ENCODE measurements at places on chromosomes 11 and 22.
A peak's percentile ranks its signal among the peaks of the same experiment; 100 is the strongest.

- no peak for DNase-seq
These were observed 18.6 kb upstream of the SCGB1A1 start for GRCh38 chr11:62400281-62400680.

DNA sequence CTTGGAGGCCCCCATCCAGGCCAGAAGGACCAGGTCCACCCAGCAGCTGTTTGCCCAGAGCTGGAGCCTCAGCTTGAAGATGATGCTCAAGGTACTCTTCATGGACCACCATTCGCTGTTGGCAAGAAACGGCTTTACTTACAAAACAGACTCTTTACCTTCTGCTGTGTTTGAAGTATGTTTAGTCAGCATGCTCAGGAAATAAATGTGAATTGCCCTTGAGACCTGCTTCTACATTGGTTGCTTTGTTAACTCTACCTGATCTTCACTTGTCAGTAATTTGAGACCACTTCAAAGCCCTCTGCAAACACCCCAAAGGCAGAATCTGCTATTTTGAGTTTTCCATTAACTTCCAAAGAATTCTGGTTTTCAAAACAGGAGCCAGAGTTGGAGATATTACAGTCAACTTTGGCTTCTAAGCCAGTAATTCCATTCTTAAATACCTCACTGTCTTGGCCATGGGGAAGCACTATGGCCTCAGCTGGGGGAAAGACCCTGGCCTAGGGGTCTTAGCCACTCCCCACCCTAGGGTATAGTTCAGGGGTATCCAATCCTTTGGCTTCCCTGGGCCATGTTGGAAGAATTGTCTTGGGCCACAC lies 2.7 kb downstream of the UQCR10 start:
- DNase-seq, result no peak

DNA sequence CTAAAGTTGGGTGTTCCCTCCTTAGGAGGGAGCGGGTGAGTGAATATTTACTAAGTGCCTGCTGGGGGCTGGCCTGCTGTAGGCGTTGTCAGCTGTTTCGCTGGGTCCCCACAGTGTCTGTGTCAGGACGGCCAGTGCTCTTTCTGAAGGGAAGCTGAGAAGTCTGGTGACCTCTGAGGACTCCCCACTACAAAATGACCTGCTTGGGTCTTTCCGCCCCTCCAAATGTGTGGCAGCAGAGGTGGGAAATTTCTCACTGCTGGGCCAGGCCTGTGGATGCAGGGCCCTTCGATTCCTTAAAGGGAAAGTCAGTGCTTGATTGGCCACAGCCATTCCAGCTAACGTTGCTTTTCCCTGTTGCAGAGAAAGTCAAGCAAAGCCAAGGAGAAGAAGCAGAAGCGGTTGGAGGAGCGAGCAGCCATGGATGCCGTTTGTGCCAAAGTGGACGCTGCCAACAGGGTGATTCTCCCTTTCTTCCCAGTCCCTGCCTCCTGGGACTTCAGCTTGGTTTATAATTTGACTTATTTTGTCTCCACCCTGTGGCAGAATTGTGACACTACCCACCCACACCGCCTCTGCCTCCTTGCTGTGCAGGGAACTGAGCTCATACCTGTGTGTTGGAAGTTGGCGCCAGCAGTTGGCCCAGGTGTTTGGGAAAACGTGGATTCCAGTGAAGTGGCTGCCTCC lies 6.8 kb downstream of the NAA40 start:
- DNase-seq, result peak; percentile 65

GRCh38 chr11:44067266-44067665 lies 1.2 kb downstream of the ACCS start:
- no peak for DNase-seq

DNA sequence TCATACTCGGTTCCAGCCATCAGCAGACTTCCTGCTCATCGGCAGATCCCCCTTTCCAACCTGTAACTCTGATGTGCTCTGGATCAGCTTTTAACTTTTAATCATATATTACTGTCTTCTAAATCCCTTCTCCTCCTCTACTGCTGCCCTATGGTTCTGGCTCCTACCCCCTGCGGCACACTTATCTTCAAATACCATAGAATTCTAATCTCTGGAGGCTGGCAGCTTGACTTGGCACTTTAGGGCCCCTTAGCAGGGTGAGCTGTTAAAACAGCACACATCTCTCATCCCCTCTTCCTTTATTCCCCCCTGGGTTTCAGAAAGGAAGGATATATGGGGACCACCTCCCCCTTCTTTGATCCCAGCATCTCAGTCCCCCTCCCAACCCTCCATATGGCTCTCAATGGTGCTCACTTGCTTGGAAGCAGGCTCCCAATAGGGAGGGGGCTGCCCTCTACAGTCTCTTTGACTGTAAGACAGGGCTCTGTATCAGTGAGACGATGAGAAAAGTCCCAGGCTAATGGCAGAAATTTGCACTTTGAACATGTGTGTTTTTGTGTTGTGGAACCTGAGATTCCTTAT lies 4.4 kb upstream of the CNTF start:
- DNase-seq, result no peak
